Activated CD4-positive, CD25-positive, alpha-beta regulatory T cell treated with anti-CD3 and anti-CD28 coated beads, Interleukin-2, amount 50 U/mL, for 16 hours (primary cell): ENCODE measurements at places on chromosomes 6 and 20.

- no peak for DNase-seq
These were observed 3.2 kb downstream of the TTBK1 start for GRCh38 chr6:43246301-43247113.

GRCh38 chr6:34132486-34133185 lies 13.3 kb downstream of the GRM4 start:
- no peak for DNase-seq

GRCh38 chr6:34015586-34015985 lies 130.3 kb downstream of the GRM4 start:
- DNase-seq: no peak

GRCh38 chr6:144617708-144618107 lies 332.6 kb downstream of the UTRN start:
- DNase-seq: no peak

DNA sequence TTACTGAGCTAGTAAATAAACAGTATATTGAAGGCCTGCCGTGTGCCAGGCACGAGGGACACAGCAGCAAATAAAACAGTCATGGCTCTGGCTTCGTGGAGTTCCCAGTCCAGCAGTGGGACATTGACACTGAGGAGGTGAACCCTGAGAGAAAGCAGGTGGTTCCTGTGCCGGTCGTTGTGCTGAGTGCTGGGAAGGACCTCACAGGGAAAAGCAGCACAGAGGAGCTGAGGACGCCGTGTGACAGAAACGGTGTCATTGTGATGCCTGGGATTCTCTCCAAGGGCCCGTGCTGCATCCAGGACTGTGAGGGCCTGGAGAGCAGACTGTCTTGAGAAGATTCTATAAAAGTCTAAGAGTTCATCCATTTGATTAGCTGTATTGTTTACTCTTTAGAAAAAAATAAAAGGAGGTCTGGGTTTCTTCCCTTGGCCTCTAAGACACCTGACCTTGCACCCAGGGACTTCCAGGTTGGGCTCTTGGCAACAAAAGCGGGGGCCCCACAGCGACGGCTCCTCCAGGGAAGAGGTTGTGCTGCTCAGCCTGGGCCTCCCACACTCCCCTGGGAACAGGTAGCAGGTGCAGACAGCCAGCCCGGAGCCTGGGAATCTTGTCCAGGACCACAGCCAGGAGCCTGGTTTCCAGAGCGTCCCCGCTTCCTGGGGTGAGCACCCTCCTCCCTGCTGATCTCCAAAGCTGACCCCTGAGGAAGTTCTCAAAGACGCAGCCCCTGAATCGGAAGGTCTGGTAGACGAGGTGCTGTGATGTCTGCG lies 251.2 kb upstream of the PMEPA1 start:
- no peak for DNase-seq

- no peak for DNase-seq
These were observed 209.3 kb upstream of the SOX4 start for GRCh38 chr6:21384216-21384615.

- DNase-seq: no peak
These were observed 26.9 kb downstream of the RING1 start for GRCh38 chr6:33235221-33235634.

DNA sequence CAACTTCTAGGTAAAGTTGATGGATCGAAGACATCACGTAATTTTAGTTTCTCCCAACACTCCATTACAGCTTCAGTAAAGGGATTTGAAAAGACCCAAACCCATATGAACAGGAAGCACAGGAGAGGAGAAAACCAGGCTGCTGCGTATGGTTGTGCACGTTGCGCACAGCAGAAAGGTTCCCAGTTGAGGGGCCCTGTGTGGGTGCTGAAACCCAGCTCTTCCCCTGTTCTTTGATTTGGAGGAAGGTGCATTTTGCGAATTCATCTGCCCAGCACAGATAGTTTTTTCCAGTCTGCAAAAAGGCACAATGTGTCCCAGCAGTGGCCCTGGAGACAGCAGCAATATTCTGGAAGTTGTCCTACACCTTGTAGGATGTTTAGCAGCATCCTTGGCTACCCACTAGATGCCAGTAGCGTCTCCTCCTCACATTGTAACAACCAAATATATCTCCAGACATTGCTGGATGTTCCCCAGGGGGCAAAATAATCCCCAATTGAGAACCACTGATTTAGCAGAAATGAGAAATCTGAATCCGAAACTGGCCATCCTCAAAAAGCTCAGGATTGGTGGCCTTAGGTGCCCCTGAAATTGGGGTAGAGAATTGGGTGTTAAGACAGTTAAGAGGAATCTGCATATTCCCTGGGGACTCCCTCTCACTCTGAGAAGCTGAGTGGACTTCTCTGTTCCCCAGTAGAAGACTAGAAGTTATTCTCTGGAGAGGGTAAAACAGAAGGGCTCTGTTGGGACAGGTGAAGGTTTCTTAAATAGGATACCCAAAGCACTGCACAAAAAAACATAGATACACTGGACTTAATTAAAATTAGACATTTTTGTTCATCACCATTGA lies 12.2 kb downstream of the SUN5 start:
- DNase-seq: no peak

GRCh38 chr6:52929321-52930164 lies 20.0 kb upstream of the GSTA3 start:
- DNase-seq: no peak
